Glutamatergic neuron (in vitro differentiated cells): ENCODE measurements at places on chromosomes 7 and 10.

DNA sequence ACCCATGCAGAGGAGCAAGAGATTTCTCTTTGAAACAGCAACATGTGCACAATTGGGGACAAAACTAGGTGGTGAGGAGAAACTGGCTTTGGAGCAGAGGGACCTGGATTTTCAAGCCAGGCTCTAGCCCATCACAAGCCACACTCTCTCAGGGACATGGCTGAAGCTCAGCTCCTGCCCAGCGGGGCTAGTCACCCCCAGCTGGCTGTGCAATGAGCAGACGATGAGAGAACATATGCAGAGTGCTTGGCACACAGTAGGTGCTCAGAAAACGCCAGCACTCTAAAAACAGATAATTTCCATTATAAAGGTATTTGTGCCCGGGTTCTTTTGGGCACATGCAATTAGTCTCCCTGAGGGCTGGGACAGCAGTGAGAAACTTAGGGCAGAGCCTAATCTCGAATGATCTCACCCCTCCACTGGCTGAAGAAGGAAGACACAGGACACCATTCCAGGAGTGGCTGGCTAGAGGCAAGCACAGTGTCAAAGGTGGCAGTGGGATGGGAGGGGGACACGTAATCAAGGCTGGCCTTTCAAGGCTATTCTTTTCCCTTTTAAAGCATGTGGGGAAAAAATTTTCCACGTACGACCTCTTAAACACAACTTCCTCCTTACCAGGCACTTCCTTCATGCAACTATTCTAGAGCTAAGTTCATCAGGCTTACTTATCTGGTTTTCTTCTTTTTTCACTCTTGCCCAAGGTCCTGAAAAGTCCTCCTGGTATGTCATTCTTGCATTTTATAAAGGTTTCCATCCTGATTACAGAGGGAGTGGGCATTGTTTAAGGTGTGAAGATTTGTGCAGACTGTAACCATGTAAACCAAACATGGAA, 15.1 kb downstream of the FAM53B start:
- no peak for DNase-seq

GRCh38 chr10:96038476-96039387, 4.7 kb upstream of the CCNJ start:
- no peak for DNase-seq

DNA sequence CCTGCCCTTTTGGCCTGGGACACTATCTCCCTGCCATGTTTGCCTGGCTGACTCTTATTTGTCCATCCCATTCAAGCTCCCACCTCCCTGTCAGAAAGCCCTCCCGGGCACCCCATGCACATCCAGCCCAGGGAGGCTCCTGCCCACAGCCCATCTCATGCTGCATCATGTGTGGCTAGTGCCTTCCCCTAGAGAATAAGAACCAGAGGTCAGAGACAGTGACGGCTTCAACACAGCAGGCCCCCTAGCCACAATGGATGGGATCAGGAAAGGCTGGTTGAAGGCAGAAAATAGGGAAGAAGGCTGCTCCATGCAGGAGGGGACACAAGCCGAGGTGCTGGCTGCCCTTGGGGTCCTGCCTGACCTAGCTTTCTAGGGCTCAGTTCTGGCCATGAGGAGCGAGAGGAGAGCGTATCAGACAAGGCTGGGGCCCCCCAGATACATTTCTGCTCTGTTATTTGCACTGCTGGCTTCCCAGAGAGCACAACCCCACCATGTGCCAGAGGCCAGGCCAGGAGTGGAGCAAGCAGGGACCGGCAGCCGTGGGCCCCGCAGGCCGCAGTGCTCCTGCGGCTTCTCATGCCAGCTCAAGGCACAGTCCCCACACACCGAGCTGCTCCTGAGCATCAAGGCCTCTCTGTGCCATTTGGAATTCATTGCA, 161.1 kb upstream of the ZMIZ1 start:
- no peak for DNase-seq

GRCh38 chr7:111927353-111928019, 278.7 kb downstream of the DOCK4 start:
- DNase-seq: no peak

DNA sequence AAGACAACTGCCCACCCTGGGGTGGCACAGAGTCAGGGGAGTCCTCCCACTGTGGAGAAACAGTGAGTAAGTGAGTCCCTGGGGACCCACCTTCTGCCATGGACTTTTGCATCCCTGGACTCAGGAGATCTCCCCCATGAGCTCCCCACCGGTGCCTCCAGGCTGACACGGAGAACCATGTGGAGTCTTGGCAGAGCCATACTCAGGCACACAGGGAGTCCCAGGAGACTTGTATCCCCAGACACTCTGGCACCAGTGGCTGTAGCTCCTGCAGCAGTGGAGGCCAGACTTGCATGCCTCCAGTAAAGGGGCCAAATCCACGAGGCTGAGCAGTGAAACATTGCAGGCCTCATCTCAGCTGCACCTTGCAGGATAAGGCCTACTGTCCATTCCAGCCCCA, 791.4 kb downstream of the PCDH15 start:
- no peak for DNase-seq

GRCh38 chr7:108584211-108584610, 14.5 kb downstream of the DNAJB9 start:
- no peak for DNase-seq

DNA sequence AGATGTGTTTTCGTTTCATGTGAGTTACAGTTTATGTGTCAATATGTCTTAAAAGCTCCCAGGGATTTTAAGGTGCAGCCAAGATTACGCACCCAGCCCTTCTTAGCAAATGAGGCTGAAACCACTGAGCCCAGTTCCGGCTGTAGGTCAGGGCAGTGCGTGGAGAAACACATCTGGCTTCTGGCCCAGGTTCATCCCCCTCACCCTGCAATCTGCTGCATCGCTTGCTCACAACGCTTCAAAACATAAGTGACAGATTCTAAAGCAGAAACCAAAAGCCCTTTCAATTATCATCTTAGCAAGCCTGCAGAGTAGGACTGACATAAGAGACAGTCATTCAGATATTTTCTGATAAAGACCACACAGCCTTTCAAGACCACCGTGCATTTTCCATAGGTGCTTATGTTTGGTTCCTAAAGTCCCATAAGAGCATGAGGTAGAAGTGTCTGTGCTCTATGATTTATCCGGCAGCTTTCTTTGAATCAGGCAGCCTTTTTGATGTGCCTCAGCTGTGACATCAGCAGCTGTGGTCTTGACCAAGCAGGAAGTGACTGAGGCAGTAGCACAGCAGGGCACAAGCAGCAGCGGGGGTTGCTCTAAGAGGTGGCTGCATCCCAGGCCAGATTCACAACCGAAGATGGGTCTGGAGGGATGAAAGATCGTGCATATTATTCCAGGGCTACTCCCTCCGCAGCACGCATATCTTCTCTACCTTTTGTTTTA, 72.1 kb upstream of the LYZL2 start:
- DNase-seq: no peak

DNA sequence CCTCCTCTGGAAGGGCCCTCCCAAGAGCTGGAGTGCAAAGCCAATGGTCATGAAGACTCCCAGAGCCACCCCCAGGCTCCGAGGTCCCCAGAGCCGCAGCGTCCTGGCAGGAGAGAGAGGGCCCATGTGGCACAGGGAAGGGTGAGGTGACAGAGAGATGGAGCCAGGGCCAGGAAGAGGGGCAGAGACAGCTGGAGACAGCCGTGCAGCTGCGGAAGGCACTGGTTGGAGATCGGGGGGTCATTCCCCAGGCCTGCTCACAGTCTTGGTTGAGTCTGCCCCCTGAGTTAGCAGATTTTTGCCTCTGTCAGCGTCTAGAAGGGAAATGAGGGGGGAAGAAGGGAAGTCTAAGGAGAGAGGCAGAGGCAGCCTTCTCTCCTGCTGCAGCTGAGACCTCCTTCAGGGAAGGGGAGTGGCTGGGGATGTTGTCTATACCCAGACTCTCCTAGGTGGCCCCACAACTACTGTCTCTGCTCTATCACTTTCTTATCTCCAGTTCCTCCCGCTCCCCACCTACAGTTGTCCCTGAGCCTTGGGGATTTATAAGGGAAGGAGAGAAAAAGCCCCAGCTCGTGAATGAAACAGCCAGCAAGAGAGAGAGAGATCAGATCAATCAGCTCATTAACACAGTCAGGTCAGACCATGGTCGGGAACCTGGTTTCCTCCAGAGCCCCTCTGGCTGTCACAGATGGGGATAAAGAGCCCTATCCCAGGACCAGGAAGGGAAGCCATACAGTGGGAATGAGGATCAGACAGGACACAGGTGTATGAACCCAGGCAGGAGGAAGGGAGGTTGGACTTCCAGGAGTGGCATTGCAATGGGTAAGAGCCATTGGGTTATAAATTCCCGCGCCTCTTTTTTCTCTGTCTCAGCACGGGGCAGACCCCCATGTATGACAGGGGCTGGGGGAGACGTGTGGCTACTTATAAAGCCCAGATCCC, 1.2 kb downstream of the GAL3ST4 start:
- DNase-seq: no peak

DNA sequence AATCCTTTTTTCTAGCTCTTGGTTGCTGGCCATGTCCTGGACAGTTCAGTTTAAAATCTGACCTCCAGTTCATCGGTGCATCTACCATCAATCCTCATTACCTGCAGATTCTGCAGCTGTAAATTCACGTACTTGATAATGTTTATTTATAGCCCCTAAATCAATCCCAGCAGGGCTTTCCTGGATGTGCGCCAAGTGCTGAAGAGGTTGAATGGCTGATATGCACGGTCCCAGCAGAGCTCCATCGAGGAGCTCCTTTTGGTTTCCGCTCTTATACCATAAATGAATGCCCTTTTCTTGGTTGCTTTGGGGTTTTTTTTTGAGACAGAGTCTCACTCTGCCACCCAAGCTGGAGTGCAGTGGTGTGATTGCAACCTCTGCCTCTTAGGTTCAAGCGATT, 91.2 kb upstream of the CCZ1B start:
- DNase-seq: no peak

DNA sequence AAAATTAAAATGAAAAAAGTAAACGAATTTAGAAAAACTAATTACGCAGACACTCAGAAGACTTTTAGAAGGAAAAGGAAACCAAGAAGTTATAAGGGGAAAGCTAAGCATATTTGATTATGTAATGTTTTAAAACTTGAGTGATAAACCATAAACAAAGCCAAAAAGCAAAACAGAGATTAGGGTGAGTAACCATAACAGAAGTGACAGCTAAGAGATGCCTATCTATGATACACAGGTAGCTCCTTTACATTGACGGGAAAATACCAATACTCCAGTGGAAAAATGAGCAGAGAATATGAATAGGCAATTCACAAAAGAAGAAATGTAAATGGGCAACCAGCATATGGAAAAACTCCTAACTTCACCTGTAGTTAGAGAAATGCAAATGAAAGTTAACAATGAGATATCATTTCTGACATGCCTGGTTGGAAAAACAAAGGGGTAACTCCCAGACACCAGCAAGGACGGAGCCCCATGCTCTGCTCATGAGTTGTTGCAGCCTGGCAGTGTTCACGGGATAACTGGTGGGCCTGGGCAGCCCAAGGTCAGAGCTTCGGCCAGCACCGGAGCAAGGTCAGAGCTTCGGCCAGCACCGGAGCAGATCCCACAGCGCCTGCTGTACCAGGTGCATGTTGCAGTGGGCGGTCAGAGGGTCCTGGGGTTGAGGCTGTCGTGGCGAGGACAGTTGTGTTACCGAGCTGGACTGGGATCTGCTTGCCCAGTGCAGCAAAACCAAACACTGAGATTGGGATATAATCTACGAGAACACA, 58.9 kb downstream of the ALOX5 start:
- DNase-seq: no peak

DNA sequence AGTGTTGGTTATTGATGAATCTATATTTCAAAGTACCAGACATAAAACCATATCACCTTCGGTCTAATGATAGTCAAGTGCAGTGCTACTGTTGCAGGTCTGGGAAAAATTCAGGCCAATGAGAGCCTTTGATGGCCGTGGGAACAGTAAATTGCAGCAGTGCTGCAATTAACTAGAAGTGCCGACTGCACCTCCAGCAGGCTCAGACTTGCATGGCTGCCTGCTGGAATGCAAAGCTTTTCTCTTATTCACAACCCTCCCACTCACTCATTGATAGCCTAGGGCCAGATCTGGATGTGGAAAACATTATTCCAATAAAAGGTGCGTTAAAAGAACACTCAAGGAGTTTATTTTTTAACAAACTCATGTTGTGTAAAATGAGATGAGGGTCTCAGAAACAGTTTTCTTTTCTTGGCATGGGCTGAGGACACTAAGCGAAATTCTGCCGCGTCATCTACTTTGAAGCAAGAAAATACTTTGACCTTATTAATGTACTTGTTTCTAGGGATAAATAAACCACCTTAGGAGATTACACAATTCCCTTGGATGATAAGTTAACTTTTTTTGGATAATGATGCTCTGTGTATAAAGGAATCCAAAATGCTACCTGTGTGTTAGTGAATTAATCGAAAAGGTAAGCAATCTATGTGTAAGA, 17.1 kb downstream of the PLXDC2 start:
- DNase-seq: no peak

DNA sequence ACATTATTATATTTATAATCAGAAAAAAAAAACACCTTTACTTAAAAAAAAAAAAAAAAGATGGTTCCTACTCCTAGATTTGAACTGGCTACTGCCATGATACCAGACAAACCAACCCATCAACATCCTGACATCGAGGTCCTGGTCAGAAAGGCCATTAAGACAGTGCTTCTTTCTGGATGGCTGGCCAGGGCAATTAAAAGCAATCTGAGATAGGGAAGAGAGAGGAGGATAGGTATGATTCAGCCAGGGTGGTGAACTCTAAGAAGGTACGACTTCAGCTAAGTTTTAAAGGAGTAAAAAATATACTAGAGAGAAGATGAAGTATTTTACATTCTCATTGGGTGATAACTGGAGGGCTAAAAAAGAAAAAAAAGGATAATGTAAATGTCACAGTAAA, 139.0 kb downstream of the DOCK4 start:
- no peak for DNase-seq

DNA sequence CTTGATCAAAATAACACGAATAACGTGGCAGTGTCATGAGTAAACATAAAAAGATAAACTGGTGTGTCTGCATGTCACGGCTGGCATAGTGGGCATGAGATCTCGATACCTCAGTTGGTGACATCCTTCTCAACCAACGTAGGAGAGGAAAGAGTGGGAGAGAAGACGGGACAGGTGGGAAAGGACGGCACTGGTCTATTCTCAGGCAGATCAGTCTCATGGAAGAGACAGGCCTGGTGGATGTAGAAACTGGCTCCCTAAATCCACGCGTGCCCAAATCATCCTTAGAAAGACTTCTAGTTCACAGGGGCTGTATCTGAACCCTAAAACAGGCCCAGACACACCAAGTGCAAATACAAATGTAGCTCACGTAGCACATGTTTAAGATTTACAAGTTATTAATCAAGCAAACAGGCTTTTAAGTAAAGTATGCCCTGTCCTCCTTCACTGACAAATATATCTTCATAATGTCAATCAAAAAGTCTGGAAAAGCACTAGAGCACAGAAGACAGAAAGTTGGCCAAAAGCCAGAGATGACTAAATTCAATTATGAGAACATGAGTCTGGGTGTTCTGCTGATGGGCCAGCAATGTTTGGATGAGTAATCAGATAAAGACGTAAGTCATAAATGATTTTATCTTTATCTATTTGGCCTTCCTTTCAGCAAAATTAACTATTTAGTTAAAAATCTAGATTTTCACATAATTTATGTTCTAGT, 56.3 kb downstream of the SFMBT2 start:
- no peak for DNase-seq

GRCh38 chr10:82038587-82038986, 163.6 kb downstream of the NRG3 start:
- DNase-seq: no peak

- DNase-seq: no peak
Observed at GRCh38 chr7:105497016-105497415, 25.1 kb downstream of the PUS7 start.
